Peyer's patch (tissue), 4 donors: ENCODE measurements at places on chromosomes 16 and 17. TPM values are rescaled to one million over a fixed set of nuclear protein-coding genes. Genes with fewer than 3 reads are reported as not detected.

INCA1 gene
- not detected for total RNA-seq

ABCC1 gene
- total RNA-seq: 27.8 TPM

NPIPB8 gene
- total RNA-seq: 0.85 TPM

SEPTIN12 gene
- not detected for total RNA-seq

B4GALNT2 gene
- total RNA-seq: 5.4 TPM

ZNF830 gene
- 19.8 TPM for total RNA-seq

SF3B3 gene
- total RNA-seq: 95.7 TPM

TBC1D28 gene
- total RNA-seq: not detected

C1QTNF1 gene
- 20.6 TPM for total RNA-seq

PTX4 gene
- total RNA-seq: not detected

MAP2K4 gene
- 25.6 TPM for total RNA-seq

HSF5 gene
- total RNA-seq: 0.83 TPM

OR1A1 gene
- total RNA-seq: not detected

COL1A1 gene
- total RNA-seq: 45.1 TPM

KRT28 gene
- 0.88 TPM for total RNA-seq

RCVRN gene
- total RNA-seq: not detected

HEATR9 gene
- total RNA-seq: not detected

TOP2A gene
- 17.3 TPM for total RNA-seq

MT4 gene
- not detected for total RNA-seq

OSGIN1 gene
- total RNA-seq: 17.3 TPM

WDR45B gene
- 76.2 TPM for total RNA-seq

ANKRD40CL gene
- total RNA-seq: 9.9 TPM

TERB1 gene
- not detected for total RNA-seq

HSD11B2 gene
- 523 TPM for total RNA-seq

PRR29 gene
- total RNA-seq: not detected

GPRC5B gene
- 5.8 TPM for total RNA-seq

NPTX1 gene
- not detected for total RNA-seq

KRTAP17-1 gene
- total RNA-seq: not detected

ZG16 gene
- total RNA-seq: 214 TPM

P2RX5 gene
- total RNA-seq: 1.2 TPM

MYLK3 gene
- total RNA-seq: not detected

KRT12 gene
- total RNA-seq: 4.9 TPM

BAIAP2 gene
- total RNA-seq: 10.2 TPM

TMEM208 gene
- total RNA-seq: 32.9 TPM
